ENCODE measurements at places on chromosomes 6 and 20.

GRCh38 chr20:38386851-38387250 lies 40.6 kb downstream of the LBP start:
- DNase-seq: no peak

GRCh38 chr6:2434912-2435311 lies 189.5 kb upstream of the GMDS start:
- DNase-seq: no peak

DNA sequence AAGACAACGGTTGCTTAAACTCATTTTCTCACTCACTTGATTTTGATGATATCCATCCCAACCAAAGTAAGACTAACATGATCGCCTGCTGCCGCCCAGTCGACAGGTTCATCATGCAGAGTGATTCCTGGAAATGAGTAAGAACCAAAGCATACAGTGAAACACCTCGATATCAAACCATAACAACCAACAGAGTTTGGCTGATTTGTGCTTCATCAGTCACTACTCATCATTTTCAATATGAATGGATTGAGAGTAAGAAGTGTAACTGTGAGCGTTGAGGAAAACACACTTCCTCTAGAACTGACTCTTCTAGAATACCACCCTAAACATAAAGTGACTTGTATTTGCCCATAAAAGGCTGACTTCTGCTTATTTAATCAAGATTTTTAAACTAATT lies 29.2 kb upstream of the ALDH8A1 start:
- no peak for DNase-seq

- DNase-seq: no peak
These were observed 24.3 kb upstream of the IER3 start for GRCh38 chr6:30768634-30769087.

DNA sequence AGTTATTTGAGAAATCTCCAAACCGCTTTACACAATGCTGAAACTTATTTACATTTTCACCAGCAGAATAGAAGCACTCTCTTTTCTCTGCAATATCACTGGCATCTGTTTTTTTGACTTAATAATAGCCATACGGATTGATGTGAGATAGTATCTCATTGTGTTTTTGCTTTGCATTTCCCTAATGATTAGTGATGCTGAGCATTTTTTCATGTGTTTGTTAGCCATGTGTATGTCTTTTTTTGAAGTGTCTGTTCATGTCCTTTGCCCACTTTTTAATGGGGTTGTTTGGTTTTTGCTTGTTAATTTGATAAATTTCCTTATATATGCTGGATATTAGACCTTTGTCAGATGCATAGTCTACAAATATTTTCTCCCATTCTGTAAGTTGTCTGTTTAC lies 73.6 kb downstream of the FBXO5 start:
- DNase-seq: no peak

DNA sequence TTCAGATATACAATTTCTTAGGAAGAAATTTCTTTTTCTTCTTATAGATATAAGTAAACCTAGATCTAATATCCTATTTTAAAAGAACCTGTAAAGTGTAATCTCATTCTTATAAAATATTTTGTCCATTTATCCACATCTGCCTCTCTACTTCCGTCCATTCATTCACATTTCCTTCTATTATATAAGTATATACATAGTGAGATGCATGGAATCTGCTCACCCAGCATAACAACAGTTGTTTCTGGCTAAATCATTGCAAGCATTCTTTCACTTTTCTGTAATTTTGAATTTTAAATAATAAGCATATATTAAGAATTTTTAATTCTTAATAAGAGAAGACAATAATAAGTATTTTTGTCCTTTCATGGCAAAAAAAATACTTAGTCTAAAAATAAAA lies 45.4 kb downstream of the CEP162 start:
- DNase-seq: no peak

GRCh38 chr6:154249499-154250298 lies 106.9 kb downstream of the IPCEF1 start:
- no peak for DNase-seq

GRCh38 chr6:73608761-73609160 lies 45.0 kb downstream of the SLC17A5 start:
- no peak for DNase-seq

GRCh38 chr20:38991814-38992704 lies 29.9 kb downstream of the DHX35 start:
- DNase-seq: no peak

- DNase-seq: no peak
These were observed 22.2 kb upstream of the SCML4 start for GRCh38 chr6:107846262-107846795.

GRCh38 chr6:52089758-52090348 lies 2.4 kb upstream of the PKHD1 start:
- DNase-seq: no peak
